IgD-negative memory B cell (primary cell): ENCODE measurements at places on chromosomes 4 and X. TPM values are rescaled to one million over a fixed set of nuclear protein-coding genes. Genes with fewer than 3 reads are reported as not detected.

BST1 gene
- 0.21 TPM for polyA plus RNA-seq

BEX1 gene
- not detected for polyA plus RNA-seq

PJA1 gene
- 35.9 TPM for polyA plus RNA-seq

IL13RA2 gene
- not detected for polyA plus RNA-seq

POU4F2 gene
- polyA plus RNA-seq: not detected

TTC29 gene
- polyA plus RNA-seq: not detected

FRMPD4 gene
- polyA plus RNA-seq: not detected

AKAP4 gene
- not detected for polyA plus RNA-seq

KIAA1210 gene
- not detected for polyA plus RNA-seq

VCX gene
- not detected for polyA plus RNA-seq

CT45A10 gene
- polyA plus RNA-seq: not detected

CYSLTR1 gene
- 63.8 TPM for polyA plus RNA-seq

FAM53A gene
- 1.5 TPM for polyA plus RNA-seq

PAPSS1 gene
- polyA plus RNA-seq: 52.4 TPM

FDCSP gene
- not detected for polyA plus RNA-seq

DUX4 gene
- polyA plus RNA-seq: not detected

NR0B1 gene
- not detected for polyA plus RNA-seq

DCAF12L2 gene
- not detected for polyA plus RNA-seq

GLRA2 gene
- not detected for polyA plus RNA-seq
